A549 treated with CORT108297 at 1 μM for 4 hours (cell line): ENCODE measurements at places on chromosomes 4 and X. TPM values are rescaled to one million over a fixed set of nuclear protein-coding genes. Genes with fewer than 3 reads are reported as not detected.

The F8A2 gene
- total RNA-seq = not detected in 5 replicates

The BEND2 gene
- not detected in 5 replicates for total RNA-seq

The HTN1 gene
- total RNA-seq = not detected in 5 replicates

The NAP1L2 gene
- 1.1 to 1.6 TPM (median 1.3 TPM) in 5 replicates for total RNA-seq

The CLIC2 gene
- total RNA-seq = 0.07 to 0.12 TPM (median 0.08 TPM) in 5 replicates

The GYPE gene
- total RNA-seq = not detected in 5 replicates

The NUP62CL gene
- 13.2 to 17.3 TPM (median 14.8 TPM) in 5 replicates for total RNA-seq

The MAGEA2B gene
- total RNA-seq = not detected in 5 replicates

The TLR1 gene
- total RNA-seq = 0.35 to 0.74 TPM (median 0.41 TPM) in 5 replicates

The ATP10D gene
- 2.7 to 4.2 TPM (median 3.1 TPM) in 5 replicates for total RNA-seq

The AADAT gene
- 8.5 to 9.8 TPM (median 8.9 TPM) in 5 replicates for total RNA-seq

The KLF8 gene
- total RNA-seq = 0.03 to 0.08 TPM in 2 of 5 replicates, not detected in the others

The CT55 gene
- total RNA-seq = not detected in 5 replicates

The FGF5 gene
- total RNA-seq = 0.23 to 0.79 TPM (median 0.32 TPM) in 5 replicates

The NMU gene
- total RNA-seq = 0.43 to 1.1 TPM (median 0.53 TPM) in 5 replicates

The SMIM43 gene
- 0.22 to 0.46 TPM (median 0.34 TPM) in 5 replicates for total RNA-seq

The TMLHE gene
- 8.5 to 10.8 TPM (median 10.2 TPM) in 5 replicates for total RNA-seq

The UGT8 gene
- 0.16 to 0.22 TPM (median 0.18 TPM) in 5 replicates for total RNA-seq

The FABP2 gene
- not detected in 5 replicates for total RNA-seq

The FAM241A gene
- total RNA-seq = 0.88 to 1.1 TPM (median 1.0 TPM) in 5 replicates

The GPRASP1 gene
- total RNA-seq = 0.29 to 0.48 TPM (median 0.37 TPM) in 5 replicates

The ZNF718 gene
- total RNA-seq = 0.40 to 0.61 TPM (median 0.58 TPM) in 5 replicates

The ARX gene
- 0.25 to 0.58 TPM (median 0.41 TPM) in 5 replicates for total RNA-seq

The PHKA1 gene
- 19.6 to 26.4 TPM (median 24.5 TPM) in 5 replicates for total RNA-seq

The XIAP gene
- 23.7 to 27.5 TPM (median 25.1 TPM) in 5 replicates for total RNA-seq

The SSX3 gene
- not detected in 5 replicates for total RNA-seq

The PCDH10 gene
- total RNA-seq = 0.10 to 0.26 TPM (median 0.13 TPM) in 5 replicates

The SCD5 gene
- 6.6 to 8.5 TPM (median 6.9 TPM) in 5 replicates for total RNA-seq
